ENCODE measurements at places on chromosomes 11 and 22.

DNA sequence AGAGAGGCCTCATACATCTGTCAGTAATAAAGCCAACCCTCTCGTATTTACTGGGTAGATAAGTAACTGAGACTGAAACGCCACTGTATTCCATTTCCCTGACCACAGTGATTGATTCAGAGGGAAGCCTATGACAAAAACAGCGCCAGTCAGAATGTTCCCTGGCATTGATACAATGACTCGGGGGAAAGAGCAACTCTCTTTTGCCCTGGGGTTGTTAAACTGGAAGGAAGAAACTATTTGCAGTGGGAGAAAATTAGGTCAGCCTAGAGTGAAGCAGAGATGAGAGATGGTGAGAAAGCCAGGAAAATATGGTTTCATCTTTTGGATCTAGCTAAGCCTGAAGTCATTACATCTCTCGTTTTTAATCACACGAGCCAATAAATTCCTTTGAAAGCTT is 48.6 kb upstream of the RBFOX2 start:
- DNase-seq = no peak

GRCh38 chr11:2459796-2460531 is 15.2 kb downstream of the KCNQ1 start:
- no peak for DNase-seq

GRCh38 chr11:58926251-58926650 is 13.0 kb upstream of the GLYATL1 start:
- no peak for DNase-seq

DNA sequence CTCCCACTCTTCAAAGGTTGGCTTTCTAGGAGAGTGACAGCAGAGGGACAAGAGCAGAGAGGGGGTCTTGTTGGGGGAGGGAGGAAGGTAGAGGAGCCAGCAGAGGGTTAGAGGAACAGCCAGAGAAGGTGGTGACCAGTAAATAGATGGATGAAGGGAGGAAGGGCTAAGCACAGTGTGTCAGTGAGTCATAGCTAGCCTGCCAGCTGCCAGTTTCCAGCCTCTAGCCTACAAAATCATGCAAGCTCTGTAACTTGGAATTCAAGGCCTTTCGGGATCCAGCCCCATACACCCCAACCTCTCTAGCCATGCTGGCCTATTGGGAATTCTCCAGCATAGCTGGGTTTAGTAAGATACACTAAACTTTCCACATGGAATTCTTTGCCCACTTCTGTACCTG is 147.4 kb upstream of the TEAD1 start:
- DNase-seq = no peak

- DNase-seq = no peak
Observed at GRCh38 chr11:20474176-20474881, 86.8 kb downstream of the PRMT3 start.

DNA sequence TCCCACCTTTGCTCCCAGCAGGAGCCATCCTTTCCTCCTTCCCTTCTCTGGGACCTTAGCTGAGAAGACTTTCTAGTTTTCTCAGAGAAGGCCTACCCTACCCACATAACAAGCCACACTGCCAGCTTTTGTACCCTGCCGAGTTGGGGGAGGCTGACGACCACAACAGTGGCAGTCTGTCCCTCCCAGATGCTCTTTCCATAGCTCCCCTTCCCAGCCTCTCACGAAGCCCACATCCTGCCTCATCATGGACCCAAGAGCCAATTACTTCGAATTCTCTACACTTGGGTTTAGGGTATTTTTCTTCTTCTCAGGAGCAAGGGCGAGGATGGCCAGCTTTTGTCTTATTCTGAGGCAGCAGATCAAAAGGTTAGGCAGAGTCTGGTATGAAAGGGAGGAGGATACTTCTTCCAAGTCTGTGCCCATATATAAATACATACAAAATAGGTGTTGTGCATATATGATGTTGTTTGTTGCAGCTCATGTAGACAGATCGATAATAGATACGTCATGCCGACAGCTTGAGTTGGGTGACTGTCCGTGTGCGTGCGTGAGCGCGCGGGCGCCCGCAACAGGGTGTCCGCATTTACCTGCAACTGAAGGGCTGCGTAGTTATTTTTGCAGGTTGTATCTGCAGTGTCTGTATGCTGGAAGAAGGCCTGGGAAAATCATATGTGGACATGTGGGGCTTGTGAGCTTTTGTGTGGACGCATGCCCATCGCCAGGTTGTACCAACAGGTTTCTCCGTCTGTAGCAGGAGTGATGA is 846 bp upstream of the NRGN start:
- DNase-seq = no peak

GRCh38 chr11:79438631-79439409 is 2.0 kb downstream of the TENM4 start:
- DNase-seq = no peak

GRCh38 chr11:96622026-96622634 is 232.3 kb downstream of the JRKL start:
- no peak for DNase-seq
